ENCODE measurements at places on chromosomes 12 and 14. TPM values are rescaled to one million over a fixed set of nuclear protein-coding genes. Genes with fewer than 3 reads are reported as not detected.
A peak's percentile ranks its signal among the peaks of the same experiment; 100 is the strongest.

Gene CNOT2
- total RNA-seq, result 22.0 TPM

Gene CLEC2A
- total RNA-seq, result not detected

Gene CAPS2
- 4.1 TPM for total RNA-seq

Gene SOCS2
- 3.1 TPM for total RNA-seq

Gene SLC5A8
- total RNA-seq, result not detected

Gene C12orf50
- total RNA-seq, result 0.05 TPM

Gene PRICKLE1
- 1.9 TPM for total RNA-seq

Gene HOXC12
- total RNA-seq, result not detected

Gene HOXC6
- total RNA-seq, result not detected

Gene KRT83
- not detected for total RNA-seq

Gene DTX1
- total RNA-seq, result 24.5 TPM

Gene CHFR
- 14.2 TPM for total RNA-seq

DNA sequence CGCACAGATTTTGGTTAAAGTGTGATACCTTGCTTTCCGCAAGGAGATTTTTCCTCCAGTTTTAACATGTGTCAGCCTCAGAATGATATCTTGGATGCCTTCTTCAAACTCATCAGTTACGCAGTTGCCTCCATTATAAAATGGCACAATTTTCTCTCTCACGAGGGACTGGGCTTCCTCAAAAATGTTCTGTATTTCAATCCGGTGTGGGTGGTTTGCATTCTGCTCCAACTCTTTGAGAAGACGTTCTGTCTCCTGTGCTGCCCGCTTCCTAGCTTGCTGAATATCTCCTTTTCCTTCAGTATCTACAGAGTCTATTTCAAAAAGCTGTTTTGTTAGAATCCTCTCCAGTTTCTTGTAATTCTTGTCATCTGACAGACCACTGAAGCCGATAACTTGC lies 1.8 kb downstream of the BAG5 start:
- DNase-seq, result no peak

DNA sequence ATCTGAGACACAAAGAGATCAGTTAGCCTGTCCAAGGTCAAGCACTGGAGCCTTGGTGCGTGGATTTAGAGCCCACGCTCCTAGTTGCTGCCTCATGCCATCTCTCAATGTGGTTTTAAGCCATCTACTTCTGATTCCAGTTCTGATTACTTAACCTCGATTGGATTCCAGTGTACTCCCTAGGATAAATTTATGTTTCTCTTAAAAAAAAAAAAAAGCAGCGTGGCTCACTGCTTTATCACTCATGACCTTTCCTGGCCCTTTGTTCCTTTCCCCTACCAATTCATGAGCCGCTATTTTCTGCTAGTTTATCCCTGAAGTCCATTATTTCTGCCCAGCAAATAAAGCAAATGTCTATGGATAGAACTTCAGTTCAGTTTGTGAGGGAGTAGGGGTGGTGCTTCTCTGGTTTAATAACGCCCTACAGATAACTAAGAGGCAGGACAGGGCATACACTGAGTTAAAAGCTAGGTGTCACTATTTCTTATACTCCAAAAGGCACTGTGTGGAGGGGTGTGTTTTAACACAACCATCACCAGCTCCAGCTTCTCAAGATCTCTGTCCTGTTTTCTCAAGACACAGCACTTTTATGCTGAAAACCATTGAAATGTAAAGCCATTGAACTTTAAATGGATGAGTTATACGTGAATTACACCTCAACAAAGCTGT lies 9.8 kb upstream of the PARP11 start:
- DNase-seq, result no peak

GRCh38 chr14:70009961-70010360 lies 130.7 kb downstream of the SMOC1 start:
- DNase-seq, result no peak

- no peak for DNase-seq
Measured at GRCh38 chr14:92459030-92459949, 54.3 kb upstream of the RIN3 start.

GRCh38 chr14:24237463-24237955 lies 4.8 kb downstream of the GMPR2 start:
- DNase-seq, result no peak

- DNase-seq, result peak; percentile 66
Measured at GRCh38 chr12:124742111-124742510, 121.6 kb downstream of the SCARB1 start.

DNA sequence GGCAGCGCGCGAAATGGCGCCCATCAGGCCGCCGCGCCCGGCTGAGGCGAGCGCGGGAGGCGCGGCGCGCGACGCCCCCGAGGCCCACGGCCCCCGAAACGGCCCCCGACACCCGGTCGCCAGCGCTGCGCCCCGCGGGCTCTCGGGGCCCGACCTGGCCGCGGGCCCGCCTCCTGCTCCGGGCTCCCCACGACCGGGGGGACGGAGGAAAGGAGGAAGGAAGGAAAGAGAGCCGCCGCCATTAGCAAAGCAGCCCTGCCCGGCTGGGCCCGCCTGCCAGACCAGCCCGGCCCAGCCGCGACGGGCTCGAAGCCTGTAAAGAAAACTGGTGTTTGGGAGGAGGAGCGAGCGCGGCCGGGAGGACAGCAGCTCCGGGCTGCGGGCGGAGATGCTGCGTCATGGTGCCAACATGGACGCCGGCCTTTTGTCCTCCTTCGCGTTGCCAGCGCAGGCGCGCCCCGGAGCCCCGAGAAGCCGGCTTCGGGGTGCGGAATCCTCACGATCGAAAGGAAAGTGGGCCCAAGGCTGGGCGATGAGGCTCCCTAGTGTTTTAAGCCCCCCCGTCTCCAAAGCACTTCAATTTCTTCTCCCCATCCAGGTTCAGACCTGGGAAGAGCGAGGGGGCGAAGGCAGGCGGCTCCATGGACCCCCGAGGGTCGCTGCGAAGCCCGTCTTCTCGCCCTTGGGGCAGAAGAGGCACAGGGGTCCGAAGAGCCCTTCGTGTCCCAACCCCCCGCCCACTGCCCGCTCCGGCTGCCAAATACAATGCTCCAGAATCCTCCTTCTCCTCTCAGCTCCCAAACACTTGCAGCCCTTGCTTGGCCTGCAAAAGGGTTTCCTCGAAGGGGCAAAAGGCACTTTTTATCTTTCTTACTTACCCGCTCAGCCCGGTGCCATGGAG lies 2.9 kb upstream of the SETD1B start:
- DNase-seq, result peak; percentile 82

- no peak for DNase-seq
Measured at GRCh38 chr14:94748667-94749347, 21.1 kb downstream of the GSC start.

GRCh38 chr14:72644758-72645489 lies 249.0 kb downstream of the DPF3 start:
- no peak for DNase-seq

DNA sequence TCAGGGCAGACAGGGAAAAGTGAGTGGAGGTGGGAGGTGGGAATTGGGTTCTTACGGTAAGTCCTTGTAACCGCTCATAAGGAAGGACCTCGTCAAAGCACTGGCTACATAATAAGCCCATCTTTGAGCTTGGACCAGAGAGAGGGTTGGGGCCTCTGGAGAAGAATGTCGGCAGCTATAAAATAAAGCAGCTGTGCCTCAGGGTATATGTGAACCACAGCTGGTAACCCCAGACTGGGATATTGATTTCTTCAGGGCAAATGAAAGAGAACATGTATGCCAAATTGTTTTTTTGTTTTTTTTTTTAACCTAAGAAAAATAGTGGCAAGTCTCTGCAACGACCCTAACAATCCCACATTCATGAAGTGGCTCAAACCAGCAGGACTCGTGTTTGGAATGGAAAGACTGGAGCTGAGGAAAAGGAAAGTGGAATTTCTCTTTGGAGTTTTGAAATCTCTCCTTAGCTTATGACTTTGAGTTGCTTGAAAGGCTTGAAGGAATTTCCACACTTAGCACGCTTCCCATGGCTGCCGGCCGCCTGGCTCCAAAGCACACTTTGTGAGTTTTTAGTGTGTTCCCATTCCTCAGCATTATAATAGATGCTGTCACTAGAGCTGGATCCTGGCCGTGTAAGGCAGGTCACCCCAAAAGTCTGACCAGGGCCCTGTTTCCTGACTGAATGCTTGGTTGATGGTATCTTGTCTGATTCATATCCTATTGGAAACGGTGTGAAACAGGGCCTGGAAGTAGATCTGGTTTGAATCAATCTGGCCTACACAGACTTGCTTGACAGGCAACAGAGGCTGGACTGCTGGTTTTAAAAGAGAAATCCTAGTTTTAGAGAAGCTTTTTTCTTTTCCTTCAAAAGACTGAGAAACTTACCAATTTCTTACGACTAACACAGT lies 244.7 kb downstream of the MSRB3 start:
- DNase-seq, result no peak

DNA sequence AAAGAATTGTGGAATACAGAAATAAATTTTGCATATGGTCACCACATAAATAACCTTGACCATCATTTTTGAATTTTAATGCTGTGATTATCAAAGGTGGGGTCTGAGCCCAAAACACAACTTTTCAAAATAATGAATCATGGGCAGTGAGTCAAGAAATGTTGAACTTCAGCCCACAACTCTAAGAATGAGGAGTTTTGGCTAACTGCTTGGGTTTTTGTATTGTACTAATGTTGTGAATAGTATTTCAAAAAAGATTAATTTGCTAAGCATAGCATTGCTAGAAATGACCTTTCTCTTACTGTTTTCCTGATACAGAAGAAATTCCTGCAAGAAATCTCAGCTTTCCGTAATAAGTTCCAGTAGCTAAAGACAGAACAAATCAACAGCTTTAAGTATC lies 24.4 kb upstream of the YARS2 start:
- DNase-seq, result no peak

GRCh38 chr14:105863296-105864108 lies 337.1 kb downstream of the TMEM121 start:
- DNase-seq, result no peak

- no peak for DNase-seq
Measured at GRCh38 chr12:110317911-110318310, 36.9 kb downstream of the ATP2A2 start.

- no peak for DNase-seq
Measured at GRCh38 chr14:100289916-100290606, 16.2 kb downstream of the SLC25A29 start.

GRCh38 chr14:61753631-61754030 lies 8.6 kb upstream of the SNAPC1 start:
- no peak for DNase-seq

DNA sequence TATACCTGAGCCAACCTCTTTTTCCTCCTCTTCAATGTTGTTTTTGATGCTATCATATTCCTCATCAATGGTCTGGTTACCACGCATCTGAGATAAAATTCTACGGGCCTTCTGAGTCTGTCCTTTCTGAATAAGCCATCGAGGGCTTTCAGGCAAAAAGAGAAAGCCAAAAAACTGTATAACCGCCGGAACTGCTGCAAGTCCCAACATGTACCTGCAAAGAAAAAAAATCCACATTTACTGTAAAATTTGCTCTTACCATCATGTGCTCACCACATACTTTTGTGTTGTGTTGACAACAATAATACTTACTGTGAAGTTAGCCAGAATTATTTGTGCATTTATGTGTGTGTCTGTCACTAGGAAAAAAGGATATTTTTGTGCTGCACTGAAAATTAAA lies 77.6 kb downstream of the SLC2A13 start:
- DNase-seq, result no peak

GRCh38 chr14:101624536-101624935 lies 63.2 kb downstream of the DIO3 start:
- DNase-seq, result no peak

- no peak for DNase-seq
Measured at GRCh38 chr12:54571193-54572188, 17.0 kb downstream of the PPP1R1A start.

DNA sequence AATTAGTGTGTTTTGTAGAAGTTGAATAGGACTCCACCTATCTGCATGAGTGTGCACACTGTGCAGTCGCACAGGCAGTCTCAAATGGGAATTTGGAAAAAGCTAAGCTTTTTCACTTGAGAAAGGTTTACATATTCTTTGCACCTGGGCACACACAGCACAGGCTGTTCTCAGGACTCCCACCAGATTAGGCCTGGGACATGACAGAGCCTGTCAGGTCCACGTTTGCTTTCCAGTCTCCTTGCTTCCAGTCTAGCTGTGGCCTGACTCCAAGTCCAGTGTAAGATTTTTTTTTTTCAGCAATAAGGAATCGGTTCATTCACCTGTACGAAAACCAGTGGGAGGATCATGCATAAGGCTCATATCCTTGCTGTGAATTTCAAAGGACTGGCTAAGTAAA lies 181.3 kb downstream of the ZFP36L1 start:
- DNase-seq, result no peak

DNA sequence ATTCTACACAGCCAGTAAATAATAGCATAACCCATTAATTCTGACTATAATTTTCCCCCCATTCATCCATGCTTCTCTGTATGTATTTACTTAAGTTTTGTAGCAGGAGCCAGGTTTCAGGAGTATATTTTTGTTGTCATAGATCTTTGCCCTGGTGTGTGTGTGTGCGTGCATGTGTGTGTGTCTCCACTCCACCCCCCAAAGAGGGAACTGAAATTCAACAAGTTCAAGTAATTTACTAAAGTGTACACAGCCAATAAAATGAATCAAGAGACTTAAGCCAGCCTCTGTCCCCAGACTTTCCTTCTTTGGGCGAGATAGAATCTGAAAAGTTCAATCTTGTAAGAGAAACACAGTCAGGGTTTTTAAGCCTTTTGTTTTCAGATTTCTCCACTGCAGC lies 792.0 kb downstream of the MED13L start:
- no peak for DNase-seq

DNA sequence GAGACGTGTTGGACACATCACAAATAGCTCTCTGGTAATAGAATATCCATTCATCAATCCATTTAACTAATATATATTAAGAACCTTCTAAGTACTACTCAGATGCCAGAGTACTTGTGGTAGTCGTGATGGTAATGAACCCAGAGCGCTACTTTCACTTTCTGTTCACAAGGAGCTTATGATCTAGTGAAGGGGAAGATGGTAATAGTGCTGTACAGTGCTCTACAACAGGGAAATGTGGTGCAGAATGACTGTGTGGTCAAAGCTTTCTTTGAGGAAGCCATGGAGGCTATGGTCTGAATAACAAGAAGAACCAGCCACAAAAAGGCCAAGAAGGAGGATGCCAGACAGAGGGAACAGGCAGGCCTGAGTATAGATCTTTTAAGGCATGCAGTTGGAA lies 212.0 kb downstream of the PTPRO start:
- no peak for DNase-seq

Measured in left lobe of liver (tissue), 2 donors.